Inflammatory macrophage treated with lipopolysaccharide for 4 hours (primary cell): ENCODE measurements at places on chromosomes 16 and 17.

DNA sequence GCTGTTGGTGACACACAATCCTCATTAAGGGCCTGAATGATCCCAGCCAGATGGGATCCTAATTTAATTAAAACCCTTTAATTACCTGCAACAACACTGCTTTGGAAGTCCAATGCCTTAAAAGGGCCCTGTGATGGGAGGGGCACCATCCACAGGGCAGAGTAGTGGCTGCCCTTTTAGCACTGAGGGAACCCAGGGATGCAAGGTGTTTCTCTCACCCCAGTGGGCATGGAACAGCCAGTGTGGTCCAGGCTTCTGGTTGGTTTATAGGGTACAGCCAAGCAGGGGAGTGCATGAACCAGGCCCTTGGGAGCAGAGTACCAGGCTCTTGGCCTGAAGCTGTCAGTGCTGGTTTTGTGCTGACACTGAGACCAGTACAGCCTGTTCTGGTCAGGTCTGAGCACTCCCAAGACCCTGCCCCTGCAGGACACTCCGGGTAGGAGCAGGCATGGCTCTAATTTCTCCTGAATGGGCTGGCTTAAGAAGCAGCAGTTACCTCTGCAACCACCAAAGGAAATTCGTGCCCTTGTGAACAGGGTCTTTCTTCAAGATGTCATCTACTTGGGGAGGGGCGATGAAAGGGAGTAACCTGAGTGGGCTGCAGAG lies 9.9 kb downstream of the NXPH3 start:
- DNase-seq = no peak

DNA sequence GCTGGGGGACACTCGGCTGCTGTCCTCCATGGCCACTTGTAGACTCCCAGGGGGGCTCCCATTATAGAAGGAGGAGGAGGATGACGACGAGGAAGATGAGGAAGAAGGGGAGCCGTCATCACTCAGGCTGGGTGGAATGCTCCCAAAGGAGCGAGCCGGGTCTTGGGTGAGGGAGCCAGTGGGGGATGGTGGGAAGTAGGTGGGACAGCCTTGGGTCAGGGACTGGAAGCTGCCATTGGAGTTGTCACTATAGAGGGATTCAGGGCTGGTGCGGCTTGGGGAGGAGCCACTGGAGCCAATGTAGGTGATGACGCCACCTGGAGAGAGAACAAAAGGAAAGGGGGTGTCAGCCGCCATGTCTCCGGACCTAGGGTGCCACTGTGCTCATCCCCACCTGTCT lies 3.3 kb downstream of the NR1D1 start:
- DNase-seq = no peak

DNA sequence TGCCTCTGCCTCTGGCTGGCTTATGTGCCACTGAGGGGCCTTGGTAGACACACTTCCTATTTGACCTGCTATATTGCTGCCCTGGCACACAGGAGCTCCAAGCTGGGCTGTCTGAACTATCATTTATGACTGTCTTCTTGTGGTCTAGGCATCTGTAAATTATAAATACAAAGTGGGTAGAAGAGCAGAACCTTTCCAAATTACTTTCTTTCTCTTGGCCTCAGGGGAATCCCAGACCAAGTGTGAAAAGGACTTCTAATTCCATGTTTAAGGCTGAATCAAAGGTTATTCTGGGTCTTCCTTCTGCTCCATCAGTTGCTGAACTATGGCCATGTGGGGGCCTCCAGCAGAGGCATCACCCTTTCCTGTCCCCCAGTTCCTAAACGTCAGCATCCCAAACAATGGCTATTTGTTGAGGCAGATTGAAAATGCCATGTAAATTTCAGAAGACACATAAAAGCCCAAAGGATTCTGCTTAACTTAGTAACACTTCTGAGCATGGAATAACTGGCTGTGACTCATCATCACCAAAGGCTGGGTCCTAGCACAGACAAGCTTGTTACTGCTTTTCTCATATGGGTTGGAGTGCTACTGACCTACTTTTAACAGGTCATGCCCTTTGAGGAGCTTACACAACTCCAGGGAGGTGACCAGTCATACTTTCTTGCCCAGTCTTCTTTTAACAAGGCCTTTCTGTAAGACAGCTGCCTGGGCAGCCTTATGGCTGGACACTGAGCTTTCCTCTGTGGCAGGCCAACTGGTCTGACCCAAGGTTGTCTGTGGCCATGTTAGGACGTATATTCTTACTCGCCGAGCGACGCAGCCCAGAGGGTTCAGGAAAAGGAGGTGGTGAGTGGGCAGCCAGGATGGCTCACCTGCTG lies 154.8 kb downstream of the VPS53 start:
- DNase-seq = peak; percentile 83

GRCh38 chr16:66847533-66848067 lies 3.4 kb downstream of the CA7 start:
- DNase-seq = no peak

DNA sequence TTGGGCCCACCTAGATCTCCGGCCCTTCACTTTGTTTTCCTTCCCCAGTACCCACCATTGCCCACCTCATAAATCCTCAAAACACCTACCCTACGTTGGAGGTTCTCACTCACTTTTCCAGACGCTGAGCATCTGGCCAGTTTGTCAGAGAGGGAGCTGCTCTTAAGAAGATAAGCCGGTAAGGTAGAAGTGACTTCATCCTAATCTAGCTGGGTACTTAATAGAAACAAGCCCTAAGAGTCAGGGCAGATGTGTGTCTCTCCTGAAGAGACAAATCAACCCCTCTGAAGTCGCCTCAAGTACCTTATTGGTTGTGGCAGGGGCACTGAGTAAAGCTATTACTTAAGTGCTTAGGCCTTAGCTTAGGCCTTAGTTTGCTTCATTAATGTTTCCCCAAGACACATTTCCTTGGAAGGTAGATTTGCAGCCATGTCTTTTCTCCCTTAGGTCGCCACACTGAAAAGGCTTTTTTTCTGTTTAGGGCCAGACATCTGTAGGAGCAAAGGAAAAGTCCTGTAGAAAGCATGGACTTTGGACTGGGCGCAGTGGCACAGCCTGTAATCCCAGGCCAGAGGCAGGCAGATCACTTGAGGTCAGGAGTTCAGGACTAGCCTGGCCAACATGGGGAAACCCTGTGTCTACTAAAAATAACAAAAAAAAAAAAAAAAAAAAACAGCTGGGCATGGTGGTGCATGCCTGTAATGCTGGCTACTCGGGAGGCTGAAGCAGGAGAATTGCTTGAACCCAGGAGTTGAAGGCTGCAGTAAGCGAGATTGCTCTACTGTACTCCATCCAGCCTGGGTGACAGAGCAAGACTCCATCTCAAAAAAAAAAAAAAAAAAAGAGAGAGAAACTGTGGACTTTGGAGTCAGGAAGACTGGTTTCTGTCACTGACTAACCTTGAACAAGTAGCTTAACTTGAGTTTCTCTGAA lies 1.0 kb downstream of the TACO1 start:
- DNase-seq = no peak
